Muscle of leg (tissue), 16 donors: ENCODE measurements at places on chromosomes 12 and 14.
A peak's percentile ranks its signal among the peaks of the same experiment; 100 is the strongest.

DNA sequence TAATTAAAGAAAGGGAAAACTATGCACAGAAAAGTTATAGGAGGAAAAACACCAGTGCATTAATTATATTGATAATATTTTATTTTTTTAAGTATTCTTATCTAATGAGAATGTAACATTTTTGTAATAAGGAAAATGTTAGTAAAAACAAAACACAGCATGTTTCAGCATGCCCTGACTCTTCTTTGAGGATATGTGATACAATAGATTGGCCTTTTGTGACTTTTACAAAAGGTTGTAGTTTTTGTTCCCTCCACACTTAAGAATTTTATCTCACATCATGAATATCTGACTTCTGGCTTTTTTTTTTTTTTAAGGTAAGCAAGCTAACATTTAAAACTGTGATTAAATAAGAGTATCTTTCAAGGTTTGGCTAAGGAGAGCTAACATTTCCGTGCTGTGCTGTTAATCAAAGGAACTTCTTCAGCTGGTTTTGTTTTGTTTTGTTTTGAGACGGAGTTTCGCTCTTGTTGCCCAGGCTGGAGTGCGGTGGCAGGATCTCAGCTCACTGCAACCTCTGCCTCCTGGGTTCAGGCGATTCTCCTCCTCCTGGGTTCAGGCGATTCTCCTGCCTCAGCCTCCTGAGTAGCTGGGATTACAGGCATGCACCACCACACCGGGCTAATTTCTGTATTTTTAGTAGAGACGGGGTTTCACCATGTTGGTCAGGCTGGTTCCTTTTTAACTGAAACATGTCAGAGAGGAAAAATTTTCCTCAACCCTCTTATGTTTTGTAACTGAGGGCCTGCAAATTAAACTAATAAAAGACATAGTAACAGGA, 30.8 kb upstream of the RESF1 start:
- no peak for DNase-seq

DNA sequence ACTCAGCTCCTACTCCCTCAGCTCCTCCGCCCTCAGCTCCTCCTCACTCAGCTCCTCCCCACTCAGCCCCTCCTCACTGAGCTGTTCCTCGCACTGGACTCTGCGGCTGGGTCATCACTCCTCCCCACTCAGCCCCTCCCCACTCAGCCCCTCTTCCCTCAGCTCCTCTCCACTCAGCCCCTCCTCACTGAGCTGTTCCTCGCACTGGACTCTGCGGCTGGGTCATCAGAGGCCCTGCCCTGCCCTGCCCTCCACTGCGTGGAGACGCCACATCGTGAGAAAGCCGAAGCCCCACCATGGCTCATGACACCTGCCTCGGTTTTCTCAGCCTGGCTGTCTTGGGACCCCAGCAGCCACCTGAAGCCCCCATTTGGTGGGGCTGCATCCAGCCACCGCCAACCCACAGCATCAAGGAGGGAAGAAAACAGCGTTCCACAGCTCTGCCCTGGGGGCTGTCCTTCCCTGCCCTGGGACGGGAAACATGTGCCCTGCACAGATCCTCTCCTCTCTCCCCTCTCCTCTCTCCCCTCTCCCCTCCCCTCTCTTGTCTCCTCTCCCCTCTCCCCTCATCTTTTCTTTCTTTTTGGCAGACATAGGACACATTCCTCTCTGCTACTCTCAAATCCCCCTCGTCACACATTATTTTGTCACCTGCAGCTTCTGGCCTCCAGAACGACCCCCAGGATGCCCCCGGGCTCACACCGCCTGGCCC, 17.7 kb downstream of the NOC4L start:
- DNase-seq, result no peak

- DNase-seq, result peak; percentile 75
Observed at GRCh38 chr12:94689002-94689645, 38.8 kb upstream of the TMCC3 start.

GRCh38 chr12:65614259-65614889, 209.9 kb upstream of the HMGA2 start:
- DNase-seq, result peak; percentile 75

DNA sequence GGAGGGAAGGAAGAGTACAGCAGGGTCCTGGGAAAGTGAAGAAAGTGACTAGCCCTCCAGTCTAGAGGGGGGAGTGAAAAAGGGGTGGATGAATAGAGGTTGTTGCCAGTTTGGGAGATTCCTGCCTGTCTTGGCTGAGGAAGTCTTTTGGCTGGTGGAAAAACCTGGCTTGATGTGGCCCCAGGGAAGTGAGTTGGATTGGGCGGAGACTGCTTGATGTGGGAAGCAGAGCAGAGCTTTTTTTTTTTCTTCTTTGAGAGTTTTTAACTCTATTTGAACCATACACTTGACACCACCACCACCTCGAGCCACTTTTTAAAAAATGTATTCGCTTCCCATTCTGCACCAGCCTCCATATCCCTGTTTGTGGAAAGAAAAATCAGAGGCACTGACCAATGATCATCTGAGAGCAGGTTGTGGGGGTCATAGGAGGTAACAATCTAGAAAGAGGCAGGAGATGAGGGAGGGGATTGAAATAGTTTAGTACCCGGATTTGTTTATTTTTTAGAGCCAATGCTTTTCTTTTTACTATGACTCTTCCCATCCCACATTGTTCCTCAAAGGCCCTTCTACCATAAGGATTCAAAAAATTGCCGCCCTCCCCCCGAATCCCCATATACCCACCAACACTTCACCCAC, 690 bp upstream of the DTX3 start:
- DNase-seq, result peak; percentile 93

DNA sequence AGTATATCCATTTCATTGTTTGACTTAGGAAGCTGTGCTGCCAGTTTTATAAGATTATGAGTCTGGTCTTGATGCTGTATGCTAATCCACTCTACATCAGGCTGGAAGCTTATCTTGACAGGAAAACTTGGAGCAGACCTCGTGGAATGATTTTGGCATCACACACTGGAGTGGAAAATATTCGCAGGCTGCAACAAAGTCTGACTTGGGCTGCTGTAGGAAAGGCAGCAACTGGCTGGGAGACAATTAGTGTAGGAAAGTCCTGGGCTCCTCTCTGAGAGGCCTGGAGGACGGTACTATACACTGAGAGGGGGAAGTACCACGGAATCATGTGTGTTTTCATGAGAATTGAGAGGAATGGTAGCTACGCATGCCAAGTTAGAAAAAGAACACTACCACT, 383.7 kb downstream of the ETNK1 start:
- DNase-seq, result peak; percentile 77

DNA sequence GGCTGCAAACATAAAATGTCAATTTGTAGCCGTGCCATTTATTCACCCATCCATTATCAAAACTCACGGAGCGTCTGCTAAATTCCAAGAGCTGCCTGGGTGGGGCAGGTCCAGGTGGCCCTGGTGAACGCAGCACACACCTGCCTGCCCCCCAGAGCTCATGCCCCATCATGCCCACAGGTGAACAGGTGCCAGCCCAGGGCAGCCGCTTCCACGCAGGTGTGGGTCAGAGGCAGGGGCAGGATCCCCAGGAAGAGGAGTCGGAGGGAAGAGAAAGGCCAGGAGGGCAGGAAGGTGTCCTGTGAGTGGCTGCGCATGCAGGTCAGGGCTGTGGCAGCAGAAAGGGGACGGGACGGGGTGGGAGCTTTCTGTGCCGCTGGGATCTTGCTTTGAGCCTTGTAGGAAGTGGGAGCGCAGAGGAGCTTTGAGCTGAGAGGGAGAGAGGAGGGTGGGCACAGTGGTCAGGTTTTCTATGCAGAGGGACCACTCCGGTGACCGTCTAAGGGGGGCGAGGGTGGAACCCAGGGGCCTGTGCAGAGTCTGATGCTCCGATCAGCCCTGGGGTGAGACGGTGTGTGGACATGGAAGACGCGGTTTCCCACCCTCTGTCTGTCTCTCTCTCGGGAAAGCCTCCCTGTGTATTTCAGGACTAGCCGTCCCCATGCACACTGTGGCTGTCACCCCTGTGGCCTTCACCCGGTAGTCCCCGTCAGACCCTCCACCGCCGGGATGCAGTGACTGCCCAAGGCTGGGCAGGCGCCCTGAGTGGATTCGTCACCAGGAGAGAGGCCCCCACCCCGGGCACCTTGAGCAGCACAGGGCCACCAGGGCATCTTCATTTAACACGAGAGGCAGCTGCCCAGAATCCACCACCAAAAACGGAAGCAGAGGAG, 26.7 kb downstream of the GALNT9 start:
- no peak for DNase-seq

GRCh38 chr12:45174595-45174994, 41.3 kb upstream of the ANO6 start:
- DNase-seq, result no peak

DNA sequence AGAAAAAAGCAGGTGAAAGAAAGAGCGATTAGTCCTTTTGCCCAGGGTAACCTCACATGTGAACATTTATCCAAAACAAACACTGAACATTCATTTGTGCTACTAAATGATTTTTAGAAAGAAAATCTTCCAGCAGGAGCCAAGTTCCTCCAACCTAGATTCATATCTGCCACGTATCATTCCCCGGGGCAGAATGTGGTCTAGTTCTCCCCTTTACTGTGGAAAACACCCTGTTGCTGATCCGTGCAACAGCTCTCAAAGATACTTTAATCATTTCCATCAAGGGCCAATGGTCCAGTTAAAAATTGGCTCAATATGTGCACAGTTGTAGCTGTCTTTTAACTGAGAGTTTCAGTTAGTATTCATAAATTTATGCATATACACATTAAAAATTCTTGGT, 479.1 kb downstream of the ATP23 start:
- peak; percentile 86 for DNase-seq

GRCh38 chr12:54561164-54561563, 11.8 kb downstream of the PDE1B start:
- peak; percentile 89 for DNase-seq

- no peak for DNase-seq
Observed at GRCh38 chr12:46516933-46517578, 144.5 kb upstream of the SLC38A2 start.

- DNase-seq, result peak; percentile 65
Observed at GRCh38 chr14:59107819-59108218, 80.6 kb upstream of the DAAM1 start.

GRCh38 chr12:118103601-118104382, at the start of gene VSIG10:
Gene VSIG10, minus strand, starts transcription at chr12:118104011. Its CDS starts 340 bp downstream, at chr12:118103671.
- DNase-seq, result peak; percentile 83

GRCh38 chr12:47078733-47079467, 521 bp upstream of the PCED1B start:
- DNase-seq, result no peak

DNA sequence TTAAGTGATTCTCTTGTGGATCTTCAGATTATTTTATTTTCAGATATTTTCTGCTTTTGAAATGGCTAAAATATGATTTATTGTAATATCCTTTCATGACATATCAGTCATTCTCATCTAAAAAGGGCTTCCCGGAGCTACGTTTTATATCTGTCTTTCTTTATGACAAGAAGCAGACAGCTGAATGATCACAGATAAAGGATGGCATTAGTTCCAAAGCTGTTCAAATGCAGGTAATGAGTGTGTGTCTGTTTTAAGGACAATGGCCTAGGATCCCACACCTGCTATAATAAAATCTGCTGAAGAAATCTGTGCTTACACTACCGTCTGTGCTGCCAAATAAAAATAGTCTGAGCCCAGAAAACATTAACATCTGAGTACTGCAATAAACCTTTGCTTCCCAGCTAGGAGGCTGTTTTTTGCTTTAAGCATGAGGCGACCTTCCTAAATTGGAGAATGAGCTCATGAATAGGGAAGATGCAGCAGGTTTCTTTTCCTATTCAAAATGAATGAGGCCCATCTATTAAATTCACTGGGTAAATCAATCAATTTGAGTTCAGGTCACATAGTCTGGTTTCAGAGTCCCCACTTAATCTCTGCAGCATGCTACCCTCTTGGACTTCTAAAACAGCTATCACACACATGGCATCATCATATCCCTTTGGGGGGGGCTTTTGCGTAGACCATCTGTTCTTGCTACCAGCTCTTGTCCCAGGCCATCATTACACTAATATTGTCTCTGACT, 498.5 kb downstream of the NELL2 start:
- DNase-seq, result peak; percentile 86

GRCh38 chr14:57314396-57315089, 45.8 kb downstream of the AP5M1 start:
- DNase-seq, result no peak

GRCh38 chr12:131413006-131413405, 297.9 kb upstream of the SFSWAP start:
- no peak for DNase-seq

DNA sequence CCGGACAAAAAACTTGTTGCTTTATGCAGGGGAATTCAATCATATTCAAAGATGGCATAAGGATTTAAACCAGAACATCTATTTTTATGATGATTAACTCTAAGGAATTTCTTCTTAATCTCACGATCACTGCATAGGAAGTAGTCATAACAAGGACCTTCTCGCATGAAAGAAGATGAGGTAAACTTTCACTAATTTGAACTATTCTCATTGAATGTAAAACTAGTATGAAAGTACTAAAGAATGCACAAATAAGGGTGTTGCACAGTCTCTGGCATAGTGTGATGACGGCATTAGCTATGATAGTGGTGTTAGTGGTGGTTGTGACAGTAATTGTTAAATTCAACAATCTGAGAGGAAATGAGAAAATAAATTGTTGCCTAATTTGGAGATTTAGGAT, 280.0 kb downstream of the SLC6A15 start:
- DNase-seq, result no peak

DNA sequence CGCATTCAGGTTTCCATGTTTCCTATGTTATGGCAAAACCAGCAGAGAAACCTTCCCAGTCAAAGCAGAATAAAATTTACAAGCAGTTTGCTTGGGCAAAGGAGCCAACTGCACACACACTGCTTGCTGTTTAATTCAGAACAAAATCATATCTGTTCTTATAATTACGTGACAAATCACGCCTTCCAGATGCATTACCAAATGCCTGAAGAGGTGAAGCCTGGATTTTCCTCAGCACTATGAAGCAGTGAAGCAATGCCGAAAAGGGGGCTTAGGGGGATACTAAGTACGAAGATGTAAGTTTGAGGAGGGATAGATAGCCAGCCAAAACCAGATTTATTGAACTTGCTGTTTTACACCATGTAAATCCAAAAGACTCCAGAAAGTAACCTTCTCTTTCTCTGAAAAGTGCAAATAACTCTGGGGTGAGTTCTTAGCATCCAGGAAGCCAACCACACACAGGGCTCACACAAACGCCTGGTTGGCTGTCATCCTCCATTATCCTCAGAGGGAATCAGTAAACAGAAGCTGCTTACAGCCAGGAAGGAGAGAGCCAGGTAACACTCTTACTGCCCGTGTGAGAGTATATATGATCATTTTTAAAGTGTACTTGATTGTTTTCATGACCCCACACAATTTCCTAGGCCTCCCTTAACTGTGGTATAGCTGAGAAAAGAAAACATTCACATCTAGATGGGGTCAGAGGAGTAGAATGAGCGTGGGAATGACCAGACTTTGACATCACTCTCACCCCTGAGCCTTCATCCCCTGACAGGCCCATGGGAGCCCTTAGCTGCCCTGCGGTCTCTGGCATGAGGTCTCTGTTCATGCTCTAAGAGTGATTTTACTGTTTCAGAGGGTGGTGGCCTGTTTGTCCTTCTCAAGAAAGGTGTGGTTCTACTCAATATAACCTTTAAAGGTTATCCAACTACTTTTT, 442.5 kb downstream of the EGLN3 start:
- peak; percentile 23 for DNase-seq

- DNase-seq, result no peak
Observed at GRCh38 chr12:3961591-3961990, 88.4 kb upstream of the PARP11 start.

GRCh38 chr12:80490329-80490728, 46.3 kb downstream of the PTPRQ start:
- DNase-seq, result no peak
